ENCODE measurements at places on chromosomes 1 and 21. TPM values are rescaled to one million over a fixed set of nuclear protein-coding genes. Genes with fewer than 3 reads are reported as not detected.

The ZNF648 gene
- not detected for total RNA-seq

The CYP4A22 gene
- not detected for total RNA-seq

The ZNF695 gene
- not detected for total RNA-seq

The LRRC3 gene
- total RNA-seq: 6.5 TPM

The HES3 gene
- total RNA-seq: not detected

- H3K4me1 ChIP-seq: peaks cover 6% of the 10 kb centered on the region
- no peak overlapping the region for H3K4me3 ChIP-seq
- H3K27me3 ChIP-seq: no peaks in the 10 kb centered on the region
- no peaks in the 10 kb centered on the region for H3K36me3 ChIP-seq
- H3K27ac ChIP-seq: no peak overlapping the region
These were observed 25.8 kb upstream of the CCN1 start for GRCh38 chr1:85554630-85555327.

GRCh38 chr1:4762146-4762545 is 107.7 kb downstream of the AJAP1 start:
- H3K4me1 ChIP-seq: no peaks in the 10 kb centered on the region
- H3K36me3 ChIP-seq: no peaks in the 10 kb centered on the region
- H3K27me3 ChIP-seq: no peaks in the 10 kb centered on the region
- H3K4me3 ChIP-seq: no peak overlapping the region
- DNase-seq: no peak
- no peak overlapping the region for H3K27ac ChIP-seq

DNA sequence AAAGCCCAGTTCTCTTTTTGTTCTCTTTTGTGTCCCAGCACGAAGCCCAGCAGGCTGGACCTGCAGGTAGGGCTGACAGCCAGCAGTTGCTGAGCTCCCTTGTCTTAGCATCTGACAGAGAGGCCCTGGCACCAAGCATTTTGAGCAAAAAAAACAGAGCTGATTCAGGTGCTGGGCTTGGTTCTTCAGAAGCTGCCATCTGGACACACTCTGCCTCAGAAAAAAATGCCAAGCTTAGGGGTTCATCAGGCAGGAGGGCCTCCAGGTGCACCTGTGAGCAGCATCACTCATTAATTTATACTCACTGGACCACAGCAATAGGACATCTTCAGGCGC is 167.1 kb upstream of the PLD5 start:
- H3K4me1 ChIP-seq: no peaks in the 10 kb centered on the region
- no peaks in the 10 kb centered on the region for H3K36me3 ChIP-seq
- no peaks in the 10 kb centered on the region for H3K27me3 ChIP-seq
- H3K27ac ChIP-seq: no peak overlapping the region

GRCh38 chr1:14627608-14628489 is 29.4 kb downstream of the KAZN start:
- H3K4me3 ChIP-seq: no peak overlapping the region
- H3K4me1 ChIP-seq: no peaks in the 10 kb centered on the region
- DNase-seq: no peak
- no peaks in the 10 kb centered on the region for H3K27me3 ChIP-seq

DNA sequence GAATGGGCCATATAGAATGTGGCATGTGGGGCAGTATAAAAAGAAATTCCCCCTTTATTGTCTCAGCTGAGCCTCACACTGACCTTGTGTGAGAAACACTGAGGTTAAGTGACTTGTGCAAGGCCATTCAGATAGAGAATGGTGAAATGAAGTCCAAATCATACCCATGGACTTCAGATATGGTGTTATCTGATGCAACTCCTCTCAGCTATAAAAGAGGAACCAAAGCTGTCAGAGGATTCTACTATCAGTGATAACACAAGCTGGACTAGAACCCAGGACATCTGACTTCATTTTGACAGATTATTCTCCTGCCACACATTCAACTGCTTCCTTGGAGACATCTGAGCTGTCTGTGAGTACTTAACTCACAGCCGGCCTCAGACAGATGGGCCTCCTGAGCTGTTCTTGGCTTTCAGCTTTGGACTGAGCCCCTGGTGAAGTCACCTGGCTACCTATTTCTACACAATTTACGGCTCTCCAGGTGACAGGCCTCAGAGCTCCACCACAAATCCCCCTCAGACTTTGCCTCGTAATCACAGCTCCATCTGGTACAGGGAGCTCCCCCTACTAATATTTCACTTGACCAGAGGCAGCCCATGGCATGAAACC is 104.6 kb downstream of the PLXNA2 start:
- peaks cover 6% of the 10 kb centered on the region for H3K36me3 ChIP-seq
- H3K4me1 ChIP-seq: peaks cover under 1% of the 10 kb centered on the region
- no peaks in the 10 kb centered on the region for H3K27me3 ChIP-seq
- H3K4me3 ChIP-seq: no peak overlapping the region
- no peak overlapping the region for H3K27ac ChIP-seq

DNA sequence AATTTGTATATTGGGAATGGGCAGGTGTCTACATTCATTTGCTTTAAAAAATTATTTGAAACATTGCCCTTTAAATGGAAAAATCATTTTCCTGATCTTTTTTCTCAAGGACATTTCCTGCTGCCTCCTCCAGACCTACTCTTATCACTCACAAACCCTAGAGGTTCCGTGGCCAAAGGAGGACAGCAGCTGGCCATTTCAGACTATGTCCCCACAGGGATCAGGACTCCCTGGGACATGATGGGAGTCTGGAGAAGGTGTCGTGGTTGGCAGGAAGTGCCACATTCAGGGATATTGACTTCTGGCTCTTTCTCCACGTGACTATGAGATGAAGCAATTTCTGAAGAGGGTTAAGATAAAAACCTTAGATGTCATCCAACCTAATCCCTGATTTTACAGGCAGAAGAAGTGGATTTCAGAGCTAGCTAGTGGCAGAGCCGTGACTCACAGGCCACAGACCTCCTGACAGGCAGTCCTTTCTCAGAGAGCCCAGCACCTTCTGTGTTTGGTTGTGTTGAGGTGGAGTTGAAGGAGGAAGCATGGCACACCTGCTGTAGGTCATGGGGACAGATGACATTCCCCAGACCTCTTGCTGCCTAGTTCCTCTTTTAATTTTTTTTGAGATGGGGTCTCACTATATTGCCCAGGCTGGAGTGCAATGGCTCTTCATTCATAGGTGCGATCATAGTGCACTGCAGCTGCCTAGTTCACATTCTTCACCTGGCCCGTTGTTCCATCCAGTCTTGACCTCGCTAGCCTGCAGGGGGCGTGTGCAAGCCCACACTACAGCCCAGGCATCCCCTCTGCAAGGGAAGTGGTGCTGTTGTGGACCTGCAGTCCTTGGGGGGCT is 25.5 kb upstream of the IL10 start:
- no peak overlapping the region for H3K27ac ChIP-seq
- H3K4me1 ChIP-seq: no peaks in the 10 kb centered on the region
- H3K36me3 ChIP-seq: no peaks in the 10 kb centered on the region
- no peak for DNase-seq
- H3K4me3 ChIP-seq: no peak overlapping the region

GRCh38 chr1:200524092-200524491 is 96.5 kb downstream of the KIF14 start:
- no peak overlapping the region for H3K4me3 ChIP-seq
- peaks cover 15% of the 10 kb centered on the region for H3K4me1 ChIP-seq
- no peaks in the 10 kb centered on the region for H3K27me3 ChIP-seq

GRCh38 chr21:38913893-38914527 is 108.3 kb downstream of the ETS2 start:
- H3K36me3 ChIP-seq: no peaks in the 10 kb centered on the region
- H3K4me3 ChIP-seq: no peak overlapping the region
- no peak for DNase-seq
- H3K27me3 ChIP-seq: no peaks in the 10 kb centered on the region
- H3K4me1 ChIP-seq: peaks cover 9% of the 10 kb centered on the region

DNA sequence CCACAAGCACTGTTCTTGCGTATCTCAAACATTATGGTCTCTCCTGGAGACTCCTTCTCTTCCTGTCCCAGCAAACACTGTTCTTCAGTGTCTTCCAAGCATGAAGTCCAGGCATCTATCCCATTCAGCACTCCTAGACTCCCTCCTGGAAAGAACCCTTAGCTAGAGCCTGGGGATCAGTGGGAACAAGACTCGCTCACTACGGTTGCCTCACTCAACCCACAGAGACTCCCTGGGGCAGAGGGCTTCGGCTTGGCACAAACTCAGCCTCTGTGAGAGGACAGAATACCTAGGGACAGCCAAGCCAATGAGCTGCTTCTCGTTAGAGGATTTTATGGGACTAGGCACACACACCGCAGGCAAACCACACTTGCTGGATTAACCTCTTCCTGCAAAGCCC is 86.5 kb upstream of the IPO9 start:
- no peaks in the 10 kb centered on the region for H3K27me3 ChIP-seq
- H3K36me3 ChIP-seq: no peaks in the 10 kb centered on the region
- H3K4me1 ChIP-seq: peaks cover 78% of the 10 kb centered on the region
- H3K4me3 ChIP-seq: peak overlapping the region; percentile 86
- no peak for DNase-seq
- peak overlapping the region; percentile 96 for H3K27ac ChIP-seq

DNA sequence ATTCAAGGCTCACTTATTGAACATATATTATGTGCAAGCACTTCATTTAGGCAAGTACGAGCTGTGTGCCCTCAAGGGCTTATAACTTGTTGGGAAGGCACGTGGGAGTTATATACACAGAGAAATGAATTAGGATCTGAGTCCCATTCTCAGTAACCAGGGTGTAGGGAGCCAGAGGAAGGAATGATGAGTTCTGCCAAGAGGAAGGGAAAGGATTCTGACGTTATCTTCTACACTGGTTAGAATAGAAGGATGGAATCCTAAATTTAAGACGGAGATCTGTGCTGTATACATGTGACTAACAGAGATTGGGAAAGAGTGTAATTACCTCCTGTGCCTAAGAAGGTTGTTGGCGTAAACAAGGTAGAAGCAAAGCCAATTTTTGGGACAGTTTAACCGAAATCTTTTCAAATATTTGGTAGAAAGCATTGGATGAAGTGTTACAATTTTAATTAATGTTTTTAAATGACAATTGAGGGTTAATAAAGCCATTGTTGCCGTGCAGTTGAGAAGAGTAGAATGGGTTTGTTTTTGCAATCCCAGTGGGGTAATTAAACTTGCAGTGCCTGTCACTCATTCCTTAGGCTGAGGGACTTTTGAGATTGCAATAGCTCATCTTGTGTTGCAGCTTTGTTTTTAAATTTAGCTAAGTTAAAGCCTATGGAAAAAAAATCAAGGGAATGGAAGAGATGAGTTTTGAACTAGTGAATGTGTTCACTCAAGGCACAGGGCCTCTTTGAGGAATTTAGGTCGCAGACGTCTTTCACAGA is 177.2 kb downstream of the NFIA start:
- H3K36me3 ChIP-seq: no peaks in the 10 kb centered on the region
- H3K4me3 ChIP-seq: no peak overlapping the region
- no peak overlapping the region for H3K27ac ChIP-seq
- peaks cover 77% of the 10 kb centered on the region for H3K4me1 ChIP-seq
- H3K27me3 ChIP-seq: no peaks in the 10 kb centered on the region

DNA sequence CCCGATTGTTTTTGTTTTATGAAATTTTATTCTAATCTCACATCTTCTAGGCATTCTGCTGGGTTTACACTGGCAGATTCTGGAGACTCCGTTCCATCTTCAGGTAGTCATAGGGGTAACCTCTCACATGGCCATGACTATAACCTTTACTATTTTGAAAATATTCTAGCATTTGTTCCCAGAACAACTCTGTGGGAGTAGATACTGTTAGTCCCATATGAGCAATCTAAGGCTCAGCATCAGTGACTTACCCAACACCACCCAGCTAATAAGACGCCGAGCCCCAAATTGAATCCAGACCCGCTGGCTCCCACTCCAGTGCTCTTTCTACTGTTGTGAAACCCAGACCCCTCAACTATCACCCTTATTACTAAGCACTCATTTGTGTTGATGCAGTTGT is 9.8 kb downstream of the ADAMTS4 start:
- DNase-seq: no peak
- no peak overlapping the region for H3K4me3 ChIP-seq
- H3K27ac ChIP-seq: no peak overlapping the region
- peaks cover 6% of the 10 kb centered on the region for H3K4me1 ChIP-seq
- H3K36me3 ChIP-seq: no peaks in the 10 kb centered on the region

DNA sequence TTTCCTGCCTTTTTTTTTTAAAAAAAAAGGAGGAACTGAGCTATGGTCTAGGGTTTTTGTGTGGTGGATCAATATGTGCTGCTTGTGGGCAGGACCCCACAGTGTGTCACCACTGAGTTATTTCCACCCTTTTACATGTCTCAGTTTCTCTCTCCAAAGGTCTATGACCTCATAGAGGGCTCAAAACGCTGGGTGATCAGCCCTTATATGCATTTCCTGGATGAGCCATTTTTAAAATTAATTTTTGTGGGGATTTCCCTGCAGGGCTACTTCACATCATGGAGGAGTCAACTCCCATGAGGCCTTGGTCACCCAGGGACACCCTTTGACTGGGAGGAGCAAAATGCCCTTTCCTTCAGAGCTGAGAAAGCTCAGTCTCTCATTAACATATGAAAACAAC is 20.7 kb upstream of the HAO2 start:
- H3K27me3 ChIP-seq: no peaks in the 10 kb centered on the region
- H3K4me3 ChIP-seq: no peak overlapping the region
- no peaks in the 10 kb centered on the region for H3K36me3 ChIP-seq
- no peak overlapping the region for H3K27ac ChIP-seq
- DNase-seq: no peak

All from thoracic aorta (tissue), 2 donors.